Posterior vena cava (tissue), 2 donors: ENCODE measurements at places on chromosomes 1 and 21. TPM values are rescaled to one million over a fixed set of nuclear protein-coding genes. Genes with fewer than 3 reads are reported as not detected.
A peak's percentile ranks its signal among the peaks of the same experiment; 100 is the strongest.

The NSL1 gene
- total RNA-seq, result 29.1 TPM

The RBP7 gene
- total RNA-seq, result 32.9 TPM

The KCNJ6 gene
- not detected for total RNA-seq

The CFAP107 gene
- total RNA-seq, result not detected

The UTS2 gene
- 1.3 TPM for total RNA-seq

The TNFRSF18 gene
- 0.33 TPM for total RNA-seq

DNA sequence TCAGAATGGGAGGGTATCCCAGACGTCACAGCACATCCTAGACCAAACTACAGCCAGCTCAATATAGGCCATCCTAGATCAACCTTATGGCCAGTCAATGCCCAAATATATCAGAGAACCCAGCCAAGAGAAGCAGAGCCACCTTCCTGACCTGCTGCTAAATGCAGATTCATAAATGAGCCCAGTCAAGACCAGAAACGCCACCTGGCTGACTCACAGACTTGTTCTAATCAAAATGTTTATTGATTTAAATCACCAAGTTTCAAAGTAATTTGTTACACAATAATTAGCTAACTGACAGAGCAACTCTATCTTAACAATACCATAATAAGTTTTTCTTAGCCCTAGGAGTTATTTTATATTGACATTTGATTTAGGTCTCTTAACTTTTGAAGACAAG lies 28.6 kb downstream of the ZNF644 start:
- DNase-seq, result no peak

GRCh38 chr1:83493633-83494032 lies 505.3 kb downstream of the TTLL7 start:
- DNase-seq, result no peak

GRCh38 chr1:99560207-99561040 lies 85.5 kb upstream of the PALMD start:
- no peak for DNase-seq

GRCh38 chr1:86381223-86381622 lies 14.9 kb downstream of the ODF2L start:
- DNase-seq, result no peak

DNA sequence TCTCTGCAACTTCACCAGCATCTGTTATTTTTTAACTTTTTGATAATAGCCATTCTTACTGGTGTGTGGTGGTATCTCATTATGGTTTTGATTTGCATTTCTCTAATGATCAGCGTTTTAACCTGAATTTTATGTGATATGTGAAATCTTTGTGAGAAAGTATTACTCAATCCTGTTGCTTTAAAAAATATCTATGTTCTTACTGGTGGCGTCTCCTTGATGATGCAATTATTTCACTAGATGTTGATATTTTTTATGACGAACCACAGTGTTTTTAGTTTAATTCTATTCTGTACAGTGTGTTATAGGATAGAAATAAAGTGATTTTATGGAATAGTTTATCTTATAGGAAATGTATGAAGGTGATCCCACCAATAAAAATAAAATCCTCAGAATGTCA lies 54.7 kb upstream of the GPR88 start:
- no peak for DNase-seq

- DNase-seq, result no peak
Observed at GRCh38 chr1:208103597-208104513, 140.3 kb downstream of the PLXNA2 start.

DNA sequence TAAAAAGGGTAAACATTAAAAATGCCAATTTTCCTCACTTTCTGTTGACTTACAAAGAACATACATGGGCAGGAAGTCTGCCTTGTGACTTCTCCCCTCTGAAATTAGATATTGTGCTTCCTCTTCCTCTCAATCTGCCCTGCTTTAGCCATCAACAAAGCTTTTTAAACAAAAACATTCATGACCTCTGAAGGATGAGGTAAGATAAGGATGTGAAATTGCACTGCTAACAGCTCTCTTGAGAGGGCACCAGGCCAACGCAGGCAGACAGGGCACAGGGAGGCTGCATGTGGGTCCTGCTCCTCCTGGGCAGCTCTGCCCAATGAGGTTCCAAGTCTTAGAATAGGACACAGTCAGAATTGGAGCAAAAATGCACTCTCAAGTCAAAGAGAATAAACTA lies 62.1 kb downstream of the DEGS1 start:
- no peak for DNase-seq

GRCh38 chr1:91640877-91641526 lies 140.4 kb downstream of the CDC7 start:
- no peak for DNase-seq

GRCh38 chr1:113941245-113941559 lies 12.1 kb downstream of the HIPK1 start:
- no peak for DNase-seq

DNA sequence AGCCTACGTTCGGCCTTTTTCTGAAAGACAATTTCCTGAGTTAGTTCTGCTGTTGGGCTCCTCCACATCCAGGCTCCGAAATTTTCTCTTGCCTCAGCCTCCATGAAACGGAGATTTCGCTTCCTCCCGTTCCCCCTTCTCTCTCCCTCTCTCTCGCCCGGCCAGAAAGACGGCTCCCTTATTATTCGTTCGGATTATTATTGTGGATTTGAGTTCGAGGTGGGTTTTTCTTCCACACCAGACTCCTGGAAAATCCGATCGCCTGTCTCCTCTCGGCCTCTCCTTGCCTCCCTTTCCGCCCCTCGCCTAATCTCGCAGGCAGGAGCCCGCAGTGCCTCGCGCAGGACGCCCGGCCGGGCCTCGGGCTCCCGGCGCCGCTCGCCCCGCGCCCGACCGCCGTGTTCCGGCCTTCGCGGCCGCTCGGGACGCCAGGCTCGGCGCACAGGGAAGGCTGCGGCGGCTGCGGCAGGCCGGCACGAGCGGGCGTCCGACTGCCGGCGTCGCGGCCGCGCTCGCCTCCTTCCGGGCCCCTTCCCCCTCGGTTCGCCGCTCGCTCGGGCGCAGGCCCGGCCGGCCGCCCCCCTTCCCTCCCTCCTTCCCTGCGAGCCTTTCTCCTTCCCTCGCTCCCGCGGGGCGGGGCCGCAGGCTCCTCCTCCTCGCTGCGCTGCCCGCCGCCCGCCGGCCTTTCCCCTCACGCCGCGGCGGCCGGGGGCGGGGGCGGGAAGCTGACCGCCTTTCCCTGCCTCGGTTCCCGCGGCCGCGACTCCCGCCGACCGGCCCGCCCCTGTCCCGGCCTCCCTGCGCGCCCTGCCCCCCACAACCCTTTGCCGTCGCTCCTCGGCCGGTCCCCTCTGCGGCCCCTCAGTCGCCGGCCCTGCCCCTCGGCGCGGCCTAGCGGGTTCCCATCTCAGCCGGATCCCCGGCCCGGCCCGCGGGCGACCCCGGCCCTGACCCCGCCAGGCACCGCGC lies at the start of gene ARHGEF11:
Gene ARHGEF11 (minus strand): TSS at position 493 of the 969 bp plus-strand sequence. CDS start 1,412 bp downstream, outside the sequence.
- peak; percentile 96 for DNase-seq

GRCh38 chr21:39184050-39184980 lies 1.1 kb upstream of the PSMG1 start:
- no peak for DNase-seq

DNA sequence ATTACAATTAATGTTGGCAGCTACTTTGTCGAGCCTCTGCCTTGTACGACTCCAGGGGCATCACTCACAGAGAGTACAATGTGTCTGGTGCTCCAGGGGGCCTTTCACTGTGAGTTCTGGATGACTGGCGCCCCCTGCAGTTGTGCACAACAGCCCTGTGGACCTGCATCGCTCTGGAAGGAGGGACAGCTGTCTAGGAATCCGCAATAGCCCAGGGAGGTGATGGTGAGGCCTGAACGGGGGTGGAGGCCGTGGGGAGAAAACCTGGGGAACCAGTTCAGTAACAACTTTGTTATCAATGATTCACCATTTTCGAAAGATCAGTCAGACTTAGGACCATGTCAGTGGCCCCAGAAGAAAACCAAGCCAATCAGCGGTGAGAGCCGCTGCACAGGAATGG lies 189.1 kb downstream of the KAZN start:
- DNase-seq, result no peak

DNA sequence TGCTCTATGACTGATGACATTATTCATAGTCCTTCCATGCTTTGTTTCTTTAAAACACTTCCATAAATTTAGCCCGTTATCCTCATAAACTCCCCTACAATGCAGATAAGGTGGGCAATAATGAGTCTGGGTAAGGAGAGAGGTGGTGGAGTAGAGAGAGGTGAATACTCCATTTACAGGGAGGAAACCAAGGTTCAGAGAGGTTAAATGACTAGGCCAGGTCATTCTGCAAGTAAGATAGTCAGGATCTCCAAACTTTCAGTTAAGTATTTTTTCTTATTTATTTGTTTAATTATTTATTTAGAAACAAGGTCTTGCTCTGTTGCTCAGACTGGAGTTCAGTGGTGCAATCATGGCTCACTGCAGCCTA lies 26.1 kb downstream of the PAFAH2 start:
- DNase-seq, result no peak

DNA sequence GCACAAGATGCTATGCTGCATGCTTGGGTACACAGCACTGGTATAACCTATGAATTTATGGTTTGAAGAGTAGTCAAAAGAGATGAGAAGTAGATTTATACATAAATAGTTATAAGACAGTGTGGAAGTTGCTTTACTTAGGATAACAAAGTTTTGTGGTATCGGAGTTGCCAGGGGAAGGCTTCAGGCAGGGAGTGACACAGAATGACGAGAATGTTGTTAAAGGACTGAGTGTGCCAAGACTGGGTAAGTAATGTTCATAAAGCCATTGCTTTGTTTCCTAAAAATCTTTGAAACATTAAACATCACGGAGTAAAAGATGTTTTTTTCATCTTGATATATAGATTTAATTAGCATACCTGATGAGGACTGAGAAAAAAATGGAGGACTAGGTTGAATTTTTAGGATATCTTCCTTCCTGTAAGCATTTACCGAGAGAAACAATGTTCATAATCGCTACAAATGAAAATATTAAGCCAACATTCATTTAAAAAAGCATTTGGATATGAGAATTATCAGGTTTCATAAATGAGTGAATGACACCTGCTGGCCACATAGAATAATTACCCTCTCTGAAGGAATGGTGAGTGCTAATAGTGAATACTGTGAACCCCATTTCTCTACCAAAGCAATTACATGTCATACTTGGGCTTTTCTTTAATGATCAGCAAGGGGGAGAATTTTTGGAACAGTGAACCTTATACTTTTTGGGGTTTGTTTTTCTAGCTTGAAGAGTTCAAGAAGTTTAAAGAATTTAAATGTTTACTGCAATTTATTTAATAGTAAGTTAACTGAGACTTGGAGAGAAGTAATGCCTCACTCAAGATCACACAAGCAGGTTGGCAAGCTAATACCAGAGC lies 28.4 kb downstream of the EXTL2 start:
- DNase-seq, result no peak

- DNase-seq, result no peak
Observed at GRCh38 chr1:212565079-212565478, 43.5 kb upstream of the ATF3 start.

- no peak for DNase-seq
Observed at GRCh38 chr1:45216200-45216541, 9.8 kb upstream of the ZSWIM5 start.

DNA sequence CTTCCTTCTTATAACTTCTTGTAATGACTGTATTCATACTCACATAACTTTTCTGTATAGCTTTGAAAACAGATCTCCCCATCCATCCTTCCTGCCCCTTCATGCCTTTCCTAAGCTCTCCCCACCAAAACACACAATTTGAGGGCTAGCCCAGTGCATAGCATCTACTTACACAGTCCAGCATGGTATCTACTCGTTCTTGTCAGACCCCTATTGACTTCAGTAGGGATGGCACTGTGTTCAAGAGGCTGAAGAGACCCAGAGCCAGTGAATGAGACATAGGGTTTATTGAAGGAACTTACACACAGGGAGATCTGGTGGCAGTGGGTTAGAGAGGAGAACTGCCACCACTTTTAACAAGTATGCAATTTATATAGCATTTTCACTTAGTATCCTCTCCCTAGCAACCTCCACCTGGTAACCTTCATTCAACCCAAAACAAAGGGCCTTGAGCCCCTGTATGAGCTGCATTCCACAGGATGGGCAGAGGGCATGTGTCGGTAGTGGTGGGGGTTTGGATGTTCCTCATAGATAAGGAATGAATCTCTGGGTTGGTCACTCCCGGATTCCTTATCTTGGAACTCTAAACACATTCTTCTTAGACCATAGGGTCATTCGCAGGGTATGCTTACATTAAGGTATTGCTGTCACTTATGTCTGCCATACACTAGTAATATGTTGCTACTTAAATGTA lies 64.9 kb upstream of the GNG12 start:
- DNase-seq, result no peak

DNA sequence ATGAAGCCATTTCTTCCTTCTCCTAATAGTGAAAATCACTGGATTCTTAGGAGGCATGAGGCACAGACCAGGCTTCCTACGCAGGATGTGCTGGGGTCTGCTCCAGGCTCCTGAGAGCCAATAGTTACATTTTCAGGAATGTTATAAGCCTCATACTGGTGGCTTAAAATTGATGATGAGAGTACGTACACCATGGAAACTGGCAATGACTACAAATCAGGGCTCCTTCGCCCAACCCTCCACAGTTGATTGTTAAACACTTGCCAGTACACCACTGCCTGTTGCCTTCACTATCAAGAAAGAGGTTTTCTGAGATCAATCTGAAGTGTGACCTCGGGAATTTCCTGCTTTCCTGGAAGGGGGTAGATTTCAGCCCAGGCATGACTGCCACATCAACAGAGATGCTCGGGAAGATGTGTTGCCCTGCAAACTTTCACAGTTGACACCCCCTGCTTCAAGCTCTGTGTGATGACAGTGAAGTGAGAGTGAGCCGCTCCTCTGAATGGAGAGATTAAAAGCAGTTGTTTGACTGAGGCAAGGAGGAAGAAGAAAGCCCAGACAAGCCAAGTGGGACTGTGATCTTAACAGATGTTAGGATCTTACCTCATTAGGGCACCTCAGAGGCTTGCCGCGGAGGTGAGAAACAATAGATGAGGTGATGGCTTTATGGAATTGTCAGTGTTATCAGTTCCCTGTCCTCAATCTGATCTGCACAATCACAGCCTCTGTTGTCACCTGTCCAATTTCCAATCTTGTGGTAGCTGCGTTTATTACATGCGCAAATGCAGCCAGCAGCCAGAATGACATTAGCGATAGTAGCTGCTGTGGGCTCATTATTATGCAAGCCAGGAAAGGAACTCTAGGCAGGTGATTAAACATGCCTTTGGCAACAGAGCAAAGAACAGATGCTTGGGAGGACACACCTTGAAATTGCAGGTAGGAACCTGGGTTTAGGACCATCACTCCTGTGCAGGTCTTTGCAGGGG lies 277.3 kb downstream of the KAZN start:
- no peak for DNase-seq

DNA sequence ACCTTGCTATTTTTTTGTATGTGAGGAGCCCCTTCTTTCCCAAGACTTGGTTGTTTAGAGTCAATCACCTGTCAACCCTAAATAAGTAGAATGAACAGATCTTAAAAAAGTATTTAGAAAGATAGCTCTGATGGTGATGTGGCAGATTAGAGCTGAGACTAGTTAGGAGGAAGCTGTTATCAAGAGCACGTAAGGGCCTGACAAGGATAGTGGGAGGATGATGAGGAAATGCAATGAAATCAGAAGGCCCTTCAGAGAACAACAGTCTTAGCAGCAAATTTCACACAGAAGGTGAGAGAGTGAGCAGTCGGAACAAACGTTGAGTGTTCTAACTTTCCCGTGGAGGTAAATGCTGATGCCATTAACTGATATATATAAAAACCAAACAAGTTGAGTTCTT lies 15.9 kb upstream of the S1PR1 start:
- no peak for DNase-seq

- DNase-seq, result no peak
Observed at GRCh38 chr1:239184561-239185244, 201.7 kb upstream of the CHRM3 start.
